ENCODE measurements at places on chromosomes 4 and X.

- no peak for DNase-seq
Observed at GRCh38 chr4:11365039-11365438, 63.7 kb downstream of the HS3ST1 start.

- DNase-seq = no peak
Observed at GRCh38 chr4:73661646-73662119, 41.4 kb upstream of the RASSF6 start.

DNA sequence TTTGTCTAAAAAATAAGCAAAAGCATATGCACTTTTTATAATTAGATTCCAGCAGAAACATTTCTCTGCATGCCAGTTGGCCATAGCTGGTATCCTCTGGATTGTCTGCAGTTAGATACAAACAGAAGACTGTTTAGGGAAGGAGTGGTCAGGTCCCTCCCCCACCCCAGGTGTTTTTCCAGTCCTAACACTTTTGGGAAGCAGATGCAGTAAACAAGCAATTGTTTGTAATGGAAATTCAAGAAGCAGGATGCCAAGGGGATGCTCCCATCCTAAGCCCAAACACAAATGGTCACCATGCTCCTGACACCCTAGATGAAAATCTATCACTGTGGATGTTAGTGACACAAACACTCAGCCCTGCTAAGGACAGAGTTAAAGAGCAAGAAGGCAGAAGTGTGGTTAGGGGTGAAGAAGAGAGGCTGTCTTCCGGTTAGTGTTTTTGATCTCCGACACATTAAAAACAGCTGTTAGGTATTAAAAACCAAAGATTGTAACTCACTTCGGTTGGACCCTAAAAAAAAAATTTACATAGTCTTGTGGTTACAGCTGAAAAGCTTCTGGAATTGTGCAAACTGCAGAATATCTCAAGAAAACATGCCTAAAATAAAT lies 7.9 kb downstream of the LEF1 start:
- no peak for DNase-seq

DNA sequence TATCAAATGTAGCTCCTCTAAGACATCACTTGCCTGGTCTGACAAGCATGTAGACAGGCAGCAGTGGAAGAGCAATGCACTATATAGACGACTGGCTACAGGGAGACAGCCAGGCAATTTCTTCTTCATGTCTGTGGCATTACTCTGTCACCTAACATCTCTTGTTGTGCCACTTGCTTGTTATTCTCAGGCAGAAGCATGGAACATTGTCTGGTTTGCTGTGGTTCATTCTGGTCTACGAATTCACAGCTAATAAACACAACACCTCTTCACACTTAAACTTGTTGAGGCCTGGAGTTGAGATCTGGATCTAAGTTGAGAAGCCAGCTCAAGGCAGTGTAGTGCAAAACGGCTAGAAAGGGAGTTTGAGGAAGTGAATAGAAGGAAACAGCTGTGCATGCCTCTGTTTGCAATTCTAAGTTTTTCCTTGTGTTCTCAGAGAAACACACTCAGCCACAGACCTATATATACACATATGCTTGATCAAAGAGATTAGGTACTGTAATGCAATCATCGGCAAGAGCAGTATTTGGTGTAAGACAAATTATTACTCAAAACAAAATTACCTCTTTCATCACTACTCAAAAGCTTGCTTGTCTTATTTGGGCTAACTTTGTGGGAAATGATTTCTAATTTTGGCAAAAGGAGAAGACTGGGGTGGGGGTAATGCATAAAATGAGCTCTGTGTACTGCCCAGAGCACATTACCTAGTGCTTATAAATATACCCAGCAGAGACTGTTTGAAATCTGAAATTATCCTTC lies 243.8 kb downstream of the PPP3CA start:
- DNase-seq = no peak

DNA sequence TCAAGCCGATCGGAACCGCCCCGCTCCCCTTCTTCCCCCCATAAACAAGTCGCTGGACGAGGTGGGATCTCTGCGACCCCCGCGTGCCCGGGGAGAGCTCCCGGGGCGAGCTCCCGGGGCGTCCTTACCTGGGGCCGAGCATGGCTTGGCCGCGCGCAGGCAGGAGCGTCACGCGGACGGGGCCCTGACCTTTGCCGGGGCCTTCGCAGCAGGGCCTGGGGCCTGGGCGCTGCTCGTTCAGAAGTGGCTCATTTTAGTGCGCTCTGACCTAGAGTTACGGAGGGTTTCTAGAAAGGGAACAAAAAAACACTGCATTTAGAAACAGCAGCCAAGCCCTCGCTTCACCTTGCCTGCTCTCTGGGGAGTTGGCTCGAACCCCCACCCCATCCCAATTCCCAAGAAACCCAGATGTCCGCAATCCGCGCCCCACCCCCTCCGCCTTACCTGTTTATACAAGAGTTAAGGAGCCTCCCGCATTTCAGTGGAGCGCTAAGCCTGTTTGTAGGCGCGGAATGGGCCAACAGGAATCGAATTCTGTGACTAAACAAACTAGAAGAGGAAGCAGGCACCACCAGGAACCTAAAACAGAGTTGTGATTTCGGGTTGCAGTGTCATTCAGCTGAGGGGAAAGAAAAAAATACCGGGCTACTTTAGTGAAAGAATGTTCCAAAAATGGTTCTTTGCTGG lies 814 bp upstream of the RBM47 start:
- DNase-seq = no peak

All from activated effector memory CD4-positive, alpha-beta T cell treated with Interleukin-2 at 50 U/mL for 16 hours (primary cell).